ENCODE measurements at places on chromosomes 1 and 21.
A peak's percentile ranks its signal among the peaks of the same experiment; 100 is the strongest.

GRCh38 chr1:201385299-201385891 lies 7.9 kb upstream of the TNNT2 start:
- peak; percentile 52 for DNase-seq

- DNase-seq = no peak
Observed at GRCh38 chr1:68338081-68338480, 105.8 kb upstream of the WLS start.

- no peak for DNase-seq
Observed at GRCh38 chr1:241707442-241707841, 55.4 kb downstream of the WDR64 start.

GRCh38 chr1:154945160-154945961 lies 8.8 kb upstream of the PMVK start:
- DNase-seq = no peak

GRCh38 chr21:37176716-37177115 lies 90.4 kb downstream of the VPS26C start:
- DNase-seq = no peak

GRCh38 chr1:68811806-68812205 lies 314.9 kb upstream of the DEPDC1 start:
- DNase-seq = peak; percentile 77

DNA sequence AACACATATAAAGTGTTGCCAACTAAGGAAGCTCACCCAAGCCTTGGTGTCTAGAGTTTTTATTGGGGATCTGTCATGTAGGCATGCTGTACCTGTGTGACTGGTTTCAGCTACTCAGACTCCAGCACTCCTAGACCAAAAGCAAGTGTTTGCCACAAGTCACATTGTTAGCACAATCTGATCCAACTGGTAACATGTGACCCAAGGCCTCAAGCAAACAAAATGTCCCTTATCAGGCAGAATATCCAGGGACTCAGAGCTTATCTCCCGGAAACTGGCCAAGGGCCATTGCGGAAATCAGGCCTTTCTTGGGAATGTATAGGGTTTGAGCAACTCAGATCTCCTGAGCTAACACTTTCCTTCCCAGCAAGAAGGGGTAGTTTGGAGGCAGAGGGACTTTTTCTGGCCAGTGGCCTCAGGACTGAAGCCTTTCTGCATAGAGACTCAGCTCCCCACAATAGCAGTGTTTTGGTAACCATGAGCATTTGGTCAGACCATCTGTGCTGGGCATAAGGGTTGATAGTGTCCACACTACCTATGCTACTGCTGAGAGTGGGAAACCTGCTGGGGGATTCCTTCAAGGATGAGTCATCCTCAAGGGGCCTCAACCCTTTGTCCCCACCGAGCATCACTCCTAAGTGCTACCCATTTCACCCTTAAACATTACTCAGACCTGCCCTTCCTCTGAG lies 29.6 kb downstream of the NHLH2 start:
- no peak for DNase-seq

Data from NCI-H1105 (cell line).